ENCODE measurements at places on chromosomes 12 and 14.

DNA sequence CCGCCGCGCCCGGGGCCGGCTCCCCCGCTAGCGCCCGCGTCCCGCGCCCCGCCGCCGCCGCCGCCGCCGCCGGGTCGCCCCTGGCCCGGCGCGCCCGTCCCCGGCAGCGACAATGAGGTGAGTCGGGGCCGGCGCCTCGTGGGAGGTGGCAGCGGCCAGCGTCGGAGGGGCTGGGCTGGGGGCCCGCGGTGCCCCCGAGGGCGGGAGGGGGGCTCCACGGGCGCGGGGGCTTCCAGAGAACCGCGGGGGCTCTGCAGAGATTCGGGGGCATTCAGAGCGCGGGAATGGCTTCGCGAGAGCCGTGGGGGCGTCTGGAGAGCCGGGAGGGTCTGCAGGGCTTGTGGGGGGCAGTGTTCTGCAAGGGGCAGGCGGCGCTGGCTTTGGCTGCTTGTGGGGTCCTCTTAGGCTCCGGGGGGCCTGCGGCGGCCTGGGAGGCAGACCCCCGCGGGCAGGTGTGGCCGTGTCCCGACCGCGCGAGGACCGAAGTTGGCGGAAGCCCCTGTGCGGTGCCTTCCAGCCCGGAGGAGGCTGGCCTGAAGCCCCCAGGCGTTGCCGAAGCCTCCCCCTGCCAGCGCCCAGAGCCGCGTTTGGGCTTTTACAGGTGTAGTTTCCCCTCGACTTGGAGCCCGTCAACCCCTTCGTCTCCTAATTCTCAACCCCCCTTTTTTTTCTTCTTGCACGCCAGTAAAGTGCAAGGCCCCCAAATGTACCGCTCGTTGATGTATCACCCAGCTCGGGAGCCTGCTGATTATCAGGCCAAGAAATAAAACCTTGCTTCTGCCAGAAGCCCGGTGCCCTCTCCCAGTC is 93.1 kb upstream of the EVL start:
- H3K36me3 ChIP-seq, result no peaks in the 10 kb centered on the region
- DNase-seq, result no peak
- peak overlapping the region; percentile 28 for H3K27ac ChIP-seq
- H3K4me1 ChIP-seq, result no peaks in the 10 kb centered on the region

DNA sequence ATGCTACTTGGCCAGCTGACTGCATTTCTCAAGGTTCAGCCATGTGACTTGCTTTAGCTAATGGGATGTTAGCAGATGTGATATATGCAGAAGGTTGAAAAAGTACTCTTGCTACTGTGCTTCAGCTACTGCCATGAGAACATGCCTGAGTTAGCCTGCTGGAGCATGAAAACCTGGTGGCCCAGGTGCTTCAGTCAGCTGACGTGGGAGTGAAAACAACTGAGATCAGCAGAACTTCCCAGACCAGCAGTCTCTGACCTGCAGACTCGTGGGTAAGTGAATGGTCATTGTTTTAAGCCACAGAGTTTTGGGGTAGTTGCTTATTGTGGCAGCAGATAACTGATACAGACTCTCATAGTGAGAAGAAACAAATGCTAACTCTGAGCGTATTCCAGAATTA is 118.6 kb upstream of the GRIN2B start:
- no peaks in the 10 kb centered on the region for H3K36me3 ChIP-seq
- H3K27me3 ChIP-seq, result no peaks in the 10 kb centered on the region
- H3K27ac ChIP-seq, result no peak overlapping the region
- no peaks in the 10 kb centered on the region for H3K4me1 ChIP-seq
- no peak for DNase-seq

DNA sequence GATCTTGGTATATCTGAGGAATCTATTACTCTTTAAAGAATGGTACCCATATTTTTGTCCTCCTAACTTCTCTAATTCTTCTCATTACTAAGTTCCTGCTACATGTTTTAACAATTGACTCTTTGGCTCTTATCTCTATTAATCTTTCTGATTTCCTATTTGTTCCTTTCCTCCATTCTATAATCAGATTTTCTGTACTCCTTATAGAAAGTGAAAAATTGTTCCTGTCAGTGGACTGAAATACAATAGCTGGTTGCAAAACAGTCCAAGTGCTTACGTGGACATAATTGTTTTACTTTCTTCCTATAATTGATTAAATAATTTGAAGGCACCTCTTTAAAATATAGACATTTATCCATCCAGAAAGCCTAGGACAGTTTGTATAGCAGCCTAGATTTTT is 86.7 kb upstream of the PTHLH start:
- no peak overlapping the region for H3K27ac ChIP-seq
- no peaks in the 10 kb centered on the region for H3K4me1 ChIP-seq
- no peaks in the 10 kb centered on the region for H3K36me3 ChIP-seq
- no peaks in the 10 kb centered on the region for H3K27me3 ChIP-seq
- DNase-seq, result no peak

- H3K27ac ChIP-seq, result no peak overlapping the region
- H3K36me3 ChIP-seq, result no peaks in the 10 kb centered on the region
- DNase-seq, result no peak
- H3K4me3 ChIP-seq, result no peak overlapping the region
- H3K27me3 ChIP-seq, result no peaks in the 10 kb centered on the region
- H3K4me1 ChIP-seq, result no peaks in the 10 kb centered on the region
These were observed 125.2 kb downstream of the SLC25A21 start for GRCh38 chr14:37047226-37047625.

DNA sequence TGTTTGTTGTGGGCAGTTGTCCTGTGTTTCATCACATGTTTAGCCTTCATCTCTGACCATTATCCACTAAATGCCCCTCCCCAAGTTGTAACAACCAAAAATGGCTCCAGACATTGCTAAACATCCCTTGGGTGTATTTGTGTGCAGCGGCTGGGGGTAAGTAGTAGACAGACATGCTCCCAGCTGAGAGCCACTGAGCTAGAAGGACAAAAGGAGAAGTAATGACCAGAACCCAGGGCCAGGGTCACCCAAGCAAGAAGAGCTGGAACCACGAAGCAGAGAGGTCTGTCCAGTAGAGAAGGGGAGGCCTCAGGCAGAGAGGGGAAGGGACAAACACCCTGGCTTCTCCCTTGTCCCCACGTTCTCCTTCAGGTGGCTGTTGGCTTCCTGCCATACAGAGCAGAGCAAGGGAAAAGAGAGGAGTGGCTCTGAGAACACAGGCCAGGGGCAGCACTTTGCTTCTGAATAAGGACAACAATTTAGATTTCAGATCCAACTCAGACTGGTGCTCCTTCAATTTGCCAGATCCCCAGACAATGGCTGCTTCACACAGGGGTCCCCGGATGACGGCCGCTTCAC is 55.2 kb downstream of the NDUFA12 start:
- DNase-seq, result no peak
- H3K36me3 ChIP-seq, result no peaks in the 10 kb centered on the region
- no peak overlapping the region for H3K4me3 ChIP-seq
- no peak overlapping the region for H3K27ac ChIP-seq
- no peaks in the 10 kb centered on the region for H3K4me1 ChIP-seq
